Activated T-helper 2 cell treated with anti-CD3 and anti-CD28 coated beads, Interferon-gamma antibody, Interleukin-2, Interleukin-4, amounts not matched to agents 10 μg/mL and 5 μg/mL and 100 μg/mL, durations not matched to agents 14 hours and 24 hours and 36 hours (primary cell): ENCODE measurements at places on chromosomes 3 and 15. TPM values are rescaled to one million over a fixed set of nuclear protein-coding genes. Genes with fewer than 3 reads are reported as not detected.

GRCh38 chr3:126346466-126346865 is 10.7 kb downstream of the KLF15 start:
- DNase-seq, result no peak

- DNase-seq, result no peak
These were observed 51.6 kb upstream of the GRM7 start for GRCh38 chr3:6809349-6809748.

GRCh38 chr3:73236867-73237266 is 175.4 kb downstream of the EBLN2 start:
- DNase-seq, result no peak

LPCAT4 gene
- total RNA-seq, result 70.9 and 76.1 TPM in 2 replicates

- DNase-seq, result no peak
These were observed 35.7 kb downstream of the IGF2BP2 start for GRCh38 chr3:185789134-185789533.

- DNase-seq, result no peak
These were observed 5.7 kb upstream of the KLHL24 start for GRCh38 chr3:183629546-183630301.

DNA sequence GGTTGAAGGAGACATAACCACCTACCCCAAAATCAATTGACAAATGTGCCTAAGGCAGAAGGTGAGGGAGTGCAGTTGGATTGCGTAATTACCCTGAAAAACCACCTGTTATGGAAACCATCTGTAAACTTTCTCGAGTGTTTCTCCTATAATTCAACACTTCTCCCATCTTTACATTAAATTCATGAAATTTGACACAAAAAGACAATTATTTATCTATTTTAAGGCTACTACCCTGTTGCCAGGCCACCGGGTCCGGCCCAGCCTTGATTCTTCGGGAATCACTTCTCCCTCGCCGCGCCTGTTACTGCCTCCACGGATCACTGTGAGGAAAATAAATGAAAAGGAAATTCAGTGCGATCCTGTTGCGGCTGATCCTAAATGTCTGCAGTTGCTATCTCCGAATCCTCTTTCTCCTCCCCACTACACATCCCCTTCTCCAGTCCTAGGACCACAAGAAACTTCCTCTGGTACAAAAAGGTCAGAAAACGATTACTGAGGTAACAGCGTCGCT is 646 bp downstream of the IQCB1 start:
- DNase-seq, result no peak

- no peak for DNase-seq
These were observed 24.1 kb upstream of the SHISA5 start for GRCh38 chr3:48528048-48528447.

GRCh38 chr3:36923981-36924743 is 20.7 kb downstream of the TRANK1 start:
- DNase-seq, result no peak

DNA sequence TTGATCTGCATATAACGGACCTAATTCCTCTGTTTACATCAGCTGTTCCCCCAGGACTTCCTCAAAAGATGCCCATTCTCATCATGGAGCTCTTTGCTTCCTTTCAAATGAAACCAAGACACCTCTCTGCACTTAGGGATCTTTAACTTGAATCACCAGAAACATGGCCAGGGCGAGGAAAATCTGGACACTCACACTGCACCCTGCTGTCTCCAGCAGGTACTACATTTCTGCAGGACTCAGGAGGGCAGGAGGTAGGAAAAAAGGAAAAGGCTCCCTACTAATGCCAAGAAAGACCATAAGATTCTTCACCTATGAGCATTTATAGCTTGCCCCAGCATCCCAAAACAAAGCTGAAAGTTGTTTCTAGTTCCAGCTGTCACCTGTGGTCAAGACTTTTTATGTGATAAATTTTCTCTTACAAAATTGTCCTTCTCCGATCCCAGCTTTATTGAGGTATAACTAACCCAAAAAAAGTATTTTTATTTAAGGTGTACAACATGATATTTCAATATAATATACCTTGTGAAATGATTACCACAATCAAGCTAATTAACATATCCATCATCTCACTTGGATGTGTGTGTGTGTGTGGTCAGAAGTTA is 87.3 kb upstream of the C15orf61 start:
- DNase-seq, result no peak

- no peak for DNase-seq
These were observed 17.4 kb downstream of the CSPG4 start for GRCh38 chr15:75695220-75695619.

DNA sequence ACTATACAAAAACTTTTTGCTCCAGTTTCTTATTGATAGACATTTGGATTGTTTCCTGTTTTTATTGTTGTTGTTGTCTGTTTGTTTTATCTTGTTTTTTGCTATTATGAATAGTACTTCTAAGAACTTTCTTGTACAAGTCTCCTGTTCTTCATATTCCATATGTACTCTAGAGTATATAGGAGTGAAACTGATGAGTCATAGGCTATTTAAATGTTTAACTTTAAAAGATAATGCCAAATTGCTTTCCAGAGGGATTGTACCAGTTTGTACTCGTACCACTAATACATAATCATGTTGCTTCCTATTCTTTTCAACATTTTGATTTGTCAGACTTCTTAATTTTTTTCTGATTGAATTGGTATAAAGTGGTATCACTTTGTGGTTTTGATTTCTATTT is 19.6 kb downstream of the LRRC49 start:
- no peak for DNase-seq

- no peak for DNase-seq
These were observed 12.7 kb downstream of the ZNF35 start for GRCh38 chr3:44661189-44661588.

DNA sequence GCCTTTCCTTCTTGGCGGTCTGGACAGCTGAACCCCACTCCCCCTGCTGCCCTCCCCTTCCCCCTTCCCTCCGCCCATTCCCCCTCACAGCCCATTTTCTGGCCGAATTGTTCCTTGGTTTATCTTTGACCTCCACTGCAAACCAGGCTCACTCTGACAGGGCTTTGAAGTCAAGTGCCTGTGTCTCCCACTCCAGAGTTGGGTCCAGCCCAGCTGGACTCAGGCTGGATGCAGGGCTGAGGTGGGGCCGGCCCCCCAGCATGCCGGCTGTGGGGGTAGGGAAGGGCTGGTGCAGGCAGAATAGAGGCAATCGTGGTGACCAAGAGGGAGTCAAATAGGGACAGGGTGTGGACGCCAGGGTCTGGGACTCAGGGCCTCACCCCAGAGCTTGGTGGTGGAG is 57.0 kb upstream of the MRPS22 start:
- DNase-seq, result no peak

DZIP1L gene
- total RNA-seq, result 0.16 TPM in 1 of 2 replicates, not detected in the other

GRCh38 chr3:44865272-44866035 is 3.7 kb downstream of the TMEM42 start:
- DNase-seq, result no peak

EIF2A gene
- 124 and 126 TPM in 2 replicates for total RNA-seq

DNA sequence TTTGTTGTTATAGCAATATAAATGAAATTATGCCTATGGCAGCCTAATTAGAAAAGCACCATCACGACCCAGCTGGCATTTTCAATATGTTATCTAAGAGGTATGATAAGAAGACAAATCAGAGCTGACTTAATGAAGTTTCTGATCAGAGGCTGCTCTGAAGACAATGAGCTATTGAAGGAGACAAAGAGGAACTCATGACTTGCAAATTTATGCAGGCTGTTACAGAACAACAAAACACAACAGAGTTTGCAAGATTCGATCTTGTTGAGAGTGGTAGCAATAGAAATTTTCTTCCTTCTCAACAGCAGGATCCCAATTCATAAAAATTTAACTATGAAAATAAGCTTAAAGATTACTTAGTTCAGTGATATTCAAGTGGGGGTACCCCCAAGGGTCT is 7.7 kb downstream of the CCDC54 start:
- no peak for DNase-seq

GRCh38 chr15:100221471-100222348 is 120.1 kb downstream of the ADAMTS17 start:
- DNase-seq, result no peak

ALPK3 gene
- total RNA-seq, result 0.34 TPM in 2 replicates

- DNase-seq, result no peak
These were observed 6.5 kb upstream of the LZTFL1 start for GRCh38 chr3:45848392-45848791.

DNA sequence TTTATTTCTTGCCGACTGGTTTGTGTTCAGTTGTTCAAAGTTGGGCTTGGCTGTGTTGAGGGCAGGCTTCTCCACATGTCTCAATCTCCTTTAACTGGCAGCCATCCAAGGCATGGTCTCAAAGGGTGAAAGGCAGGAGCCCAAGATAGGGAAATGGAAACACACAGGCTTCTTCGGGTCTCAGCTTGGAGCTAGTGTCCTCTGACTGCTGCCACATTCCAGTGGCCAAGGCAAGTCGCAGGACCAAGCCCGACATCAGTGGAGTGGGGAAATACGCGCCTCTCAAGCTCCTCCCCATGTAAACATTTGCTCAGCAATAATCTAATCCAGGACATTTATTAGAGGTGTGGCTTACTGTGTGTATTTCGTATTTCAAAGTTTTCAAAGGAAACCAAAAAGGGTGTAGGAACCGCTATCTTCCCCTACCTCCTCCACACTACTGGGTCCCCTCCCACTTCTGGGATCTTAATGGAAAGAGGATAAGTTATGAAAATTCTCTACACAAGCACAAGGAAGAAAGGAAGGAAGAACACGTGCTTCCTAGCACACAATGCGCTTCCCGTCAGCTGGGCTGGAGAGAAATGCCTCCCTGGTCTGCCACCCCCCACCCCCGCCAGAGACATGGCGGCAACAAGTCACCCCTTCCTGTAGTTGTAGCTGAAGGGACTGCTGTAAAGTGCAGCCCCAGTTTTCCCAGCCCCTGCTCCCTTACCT is 181.7 kb downstream of the FAM43A start:
- DNase-seq, result no peak

NR2F2 gene
- total RNA-seq, result not detected in 2 replicates

DNA sequence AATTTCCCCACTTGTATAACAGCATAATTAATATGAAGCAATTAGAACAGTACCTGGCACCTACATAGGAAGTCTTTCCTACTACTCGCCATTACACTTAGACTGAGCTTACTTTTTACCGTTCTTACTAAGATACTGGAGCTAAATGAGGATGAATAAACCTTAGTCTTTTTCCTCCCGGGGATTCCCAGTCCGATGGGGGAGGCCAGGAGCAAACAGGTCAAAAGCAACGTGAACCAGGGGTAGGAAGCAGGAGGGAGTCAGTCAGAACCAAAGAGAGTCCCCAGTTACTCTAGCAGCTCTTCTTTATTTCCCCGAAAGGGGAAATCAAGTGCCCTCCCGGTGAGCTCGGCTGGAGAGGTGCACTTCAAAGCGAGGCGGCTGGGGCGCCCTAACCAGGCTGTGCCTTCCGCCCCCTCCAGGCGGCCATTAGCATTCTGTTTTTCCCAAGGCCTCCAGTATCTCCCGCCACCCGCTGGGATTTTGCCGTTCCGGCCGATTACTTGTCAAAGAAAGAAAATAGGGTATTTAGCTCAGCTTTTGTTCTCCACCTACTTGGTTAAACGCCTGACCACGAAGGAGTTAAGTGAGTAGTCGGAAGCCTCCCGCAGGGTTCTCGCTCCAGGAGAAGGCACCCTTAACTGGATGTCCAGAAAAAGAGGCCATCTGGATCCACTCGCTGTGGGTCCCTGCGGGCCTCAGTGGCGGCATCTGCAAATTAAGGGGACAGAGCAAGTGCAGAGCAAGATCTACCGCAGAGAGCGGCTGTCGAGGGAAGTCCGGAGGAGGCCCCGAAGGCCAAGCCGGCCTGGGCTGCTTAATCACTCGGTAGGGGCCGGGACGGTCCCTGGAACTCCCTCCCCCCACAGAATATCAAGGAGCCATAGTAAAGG is 6.3 kb upstream of the EOMES start:
- DNase-seq, result no peak

DNA sequence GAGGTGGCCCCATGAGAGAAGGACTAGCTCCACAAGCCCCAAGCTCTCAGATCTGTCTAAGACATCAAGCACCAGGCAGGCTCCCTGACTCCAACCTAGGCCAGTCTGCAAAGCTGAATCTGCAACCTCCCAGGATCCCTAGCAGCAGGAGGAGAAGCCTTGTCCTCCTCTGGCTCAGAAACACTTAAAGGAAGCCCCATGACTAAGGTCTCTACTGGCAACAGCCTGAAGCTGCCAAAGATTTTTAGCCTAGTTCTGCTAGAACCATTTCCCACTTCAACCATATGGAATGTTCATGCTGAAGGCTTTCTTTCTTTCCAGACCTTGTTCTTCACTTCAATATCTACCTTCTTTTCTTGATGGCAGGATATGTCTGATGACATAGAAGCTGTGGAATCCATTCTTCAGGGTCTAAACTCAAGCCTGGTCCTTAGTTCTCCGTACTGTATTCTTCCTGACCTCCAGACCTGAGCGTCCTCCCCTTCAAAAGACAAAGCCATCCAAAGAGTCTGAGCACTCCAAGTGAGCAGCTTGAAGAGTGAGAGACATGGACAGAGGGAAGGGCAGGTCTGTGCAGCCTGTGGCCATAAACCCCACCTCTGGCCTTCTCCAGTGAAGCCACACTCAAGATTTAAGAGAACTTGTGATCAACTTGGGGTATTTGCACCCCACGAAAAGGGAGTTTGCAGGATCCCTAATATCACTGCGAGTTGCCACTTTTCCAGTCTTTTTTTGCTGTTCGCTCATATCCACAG is 23.1 kb downstream of the SST start:
- no peak for DNase-seq

- DNase-seq, result no peak
These were observed 60.8 kb downstream of the PLS1 start for GRCh38 chr3:142657033-142657432.

COPB2 gene
- total RNA-seq, result 119 and 120 TPM in 2 replicates

DNA sequence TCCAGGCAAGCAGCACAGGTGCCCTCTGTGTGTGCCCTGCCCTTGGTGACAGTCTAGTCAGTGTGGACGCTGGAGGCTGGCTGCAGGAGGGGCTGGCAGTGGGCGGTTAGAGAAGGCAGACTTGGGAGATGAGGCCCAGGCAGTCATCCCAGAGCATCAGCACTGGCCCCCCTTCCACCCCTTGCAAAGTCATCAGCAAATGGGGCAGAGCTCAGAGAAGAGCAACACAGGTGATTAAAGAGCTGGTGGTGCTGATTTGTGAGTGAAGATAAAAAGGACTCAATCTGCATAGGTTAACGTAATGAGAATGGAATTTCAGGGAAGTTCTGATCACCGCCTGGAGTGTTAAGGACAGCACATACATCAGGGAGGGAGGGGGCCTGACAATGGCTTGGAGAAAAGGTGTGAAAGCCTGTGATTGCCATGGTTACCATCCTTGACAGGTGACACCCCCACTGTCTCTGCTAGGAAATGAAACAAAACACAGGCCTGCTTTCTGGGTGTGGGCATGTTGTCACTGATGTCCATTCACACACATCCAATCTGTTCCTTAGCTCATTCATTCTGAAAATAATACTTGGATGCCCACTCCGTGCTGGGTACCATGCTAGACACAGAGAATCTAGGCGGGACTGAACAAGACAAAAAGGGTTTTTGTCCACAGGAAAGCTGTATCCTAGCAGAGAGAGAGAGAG is 269.6 kb upstream of the ST8SIA2 start:
- no peak for DNase-seq

PIGZ gene
- total RNA-seq, result 2.1 and 2.4 TPM in 2 replicates

- DNase-seq, result no peak
These were observed 50.0 kb upstream of the ZNF280D start for GRCh38 chr15:56783156-56783856.

KCNH8 gene
- not detected in 2 replicates for total RNA-seq

GRCh38 chr15:89533861-89534544 is 37.6 kb upstream of the RHCG start:
- DNase-seq, result no peak

SPCS1 gene
- total RNA-seq, result 124 and 125 TPM in 2 replicates

- DNase-seq, result no peak
These were observed 230.2 kb upstream of the ADAMTS9 start for GRCh38 chr3:64917914-64918453.

GRCh38 chr3:152471814-152472671 is 203.3 kb downstream of the MBNL1 start:
- DNase-seq, result peak; percentile 48

- no peak for DNase-seq
These were observed 53.8 kb downstream of the FSIP1 start for GRCh38 chr15:39728845-39729244.
